Stimulated activated CD8-positive, alpha-beta memory T cell treated with anti-CD3 and anti-CD28 coated beads, Interleukin-15, amount 100 ng/mL, for 1 hour (primary cell): ENCODE measurements at places on chromosomes 7 and 10.

GRCh38 chr10:44978570-44979280, at the start of gene DEPP1:
DEPP1 (minus strand) TSS chr10:44978809; CDS start chr10:44978030, 779 bp downstream.
- DNase-seq, result no peak

DNA sequence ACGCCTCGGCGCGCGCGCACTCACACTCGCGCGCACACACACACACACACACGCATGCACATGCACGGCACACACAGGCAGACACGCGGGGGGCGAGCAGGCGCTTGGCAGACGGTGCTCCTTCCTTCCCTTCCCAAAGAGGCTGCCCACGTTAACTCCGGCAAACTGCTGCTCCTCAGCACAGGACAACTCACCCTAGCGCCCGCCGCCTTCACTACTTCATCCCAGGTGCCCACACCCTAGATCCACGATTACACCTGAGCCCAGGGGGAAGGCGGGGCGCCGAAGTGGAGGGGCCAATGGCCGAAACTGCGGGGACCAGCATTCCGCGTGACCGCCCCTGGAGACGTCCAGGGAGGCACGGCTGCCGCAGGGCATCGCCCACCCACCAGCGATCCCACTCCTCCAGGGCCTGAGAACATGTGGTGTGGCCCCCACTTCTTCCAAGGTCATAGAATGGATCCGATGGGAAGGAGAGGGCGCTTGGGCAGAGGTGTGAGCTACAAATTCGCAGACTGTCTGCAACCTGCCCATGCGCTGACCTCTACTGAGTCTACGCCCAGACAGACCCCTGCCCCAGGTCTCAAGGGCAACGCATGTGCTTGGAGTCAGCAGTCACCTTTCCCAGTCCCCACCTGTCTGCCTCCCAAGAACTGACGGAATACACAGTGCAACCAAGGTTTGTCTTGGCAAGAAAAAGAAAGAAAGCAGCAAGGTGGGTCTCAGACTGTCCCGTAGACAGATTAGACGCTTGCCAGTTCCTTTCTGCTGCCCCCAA, 74.6 kb downstream of the CALN1 start:
- DNase-seq, result no peak

DNA sequence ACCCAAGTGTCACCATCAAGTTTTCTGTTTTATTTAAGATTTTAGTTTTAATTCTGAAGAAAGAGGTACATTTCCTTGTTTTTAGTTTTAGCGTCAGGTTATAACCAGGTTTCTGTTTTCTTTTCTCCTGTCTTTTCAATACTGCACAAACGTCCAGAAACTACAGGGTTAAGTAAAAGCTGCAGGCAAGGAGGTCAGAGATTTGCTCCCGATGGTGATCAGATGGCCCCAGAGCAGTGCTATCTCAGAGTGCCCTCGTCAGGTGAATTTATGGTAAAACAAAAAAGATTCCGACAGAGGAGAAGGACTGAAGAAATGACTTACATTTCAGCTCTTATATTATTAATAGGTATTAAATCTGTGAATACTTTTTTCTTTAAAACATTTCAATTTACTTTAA, 128.2 kb downstream of the STRA8 start:
- no peak for DNase-seq

GRCh38 chr10:78687626-78688025, 381.1 kb upstream of the ZMIZ1 start:
- DNase-seq, result no peak

GRCh38 chr7:71497256-71497946, 365.5 kb downstream of the GALNT17 start:
- no peak for DNase-seq
